Neural progenitor cell (in vitro differentiated cells): ENCODE measurements at places on chromosomes 13 and 19.

GRCh38 chr19:40150170-40150569, 41.1 kb upstream of the MAP3K10 start:
- DNase-seq = no peak

DNA sequence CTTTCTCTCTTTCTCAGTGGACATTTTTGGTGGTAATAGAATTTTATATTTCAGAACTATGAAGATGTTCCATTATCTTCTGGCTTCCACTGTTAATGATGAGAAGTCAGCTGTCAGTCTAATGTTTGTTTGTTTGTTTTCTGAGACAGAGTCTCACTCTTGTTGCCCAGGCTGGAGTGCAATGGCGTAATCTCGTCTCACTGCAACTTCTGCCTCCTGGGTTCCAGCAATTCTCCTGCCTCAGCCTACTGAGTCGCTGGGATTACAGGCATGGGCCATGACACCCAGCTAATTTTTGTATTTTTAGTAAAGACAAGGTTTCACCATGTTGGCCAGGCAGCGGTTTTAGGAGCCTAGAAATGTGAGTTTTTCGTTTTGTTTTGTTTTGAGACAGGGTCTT, 4.7 kb downstream of the ZNF317 start:
- no peak for DNase-seq

- DNase-seq = no peak
Observed at GRCh38 chr13:114151031-114151430, 18.6 kb upstream of the RASA3 start.

- peak; percentile 95 for DNase-seq
Observed at GRCh38 chr19:55216461-55217198, 7.3 kb upstream of the PTPRH start.
